ENCODE measurements at places on chromosomes 13 and 19.

GRCh38 chr19:4844348-4845179 lies 13.1 kb upstream of the TICAM1 start:
- DNase-seq = no peak

- DNase-seq = no peak
Measured at GRCh38 chr13:106888148-106888547, 320.2 kb upstream of the ARGLU1 start.

GRCh38 chr13:38947054-38947453 lies 43.6 kb downstream of the STOML3 start:
- no peak for DNase-seq

GRCh38 chr13:26485288-26485687 lies 72.2 kb upstream of the WASF3 start:
- no peak for DNase-seq

- DNase-seq = no peak
Measured at GRCh38 chr13:100940658-100941057, 266.1 kb upstream of the TMTC4 start.
